ENCODE measurements at places on chromosomes 5 and 9.

GRCh38 chr5:39648848-39649227 lies 224.1 kb upstream of the DAB2 start:
- no peak for DNase-seq

GRCh38 chr9:34493972-34494535 lies 28.7 kb downstream of the ENHO start:
- DNase-seq: no peak

- DNase-seq: peak; percentile 47
Measured at GRCh38 chr9:129568560-129569501, 52.1 kb downstream of the C9orf50 start.

- DNase-seq: peak; percentile 56
Measured at GRCh38 chr9:127107171-127107928, 15.1 kb downstream of the ANGPTL2 start.

DNA sequence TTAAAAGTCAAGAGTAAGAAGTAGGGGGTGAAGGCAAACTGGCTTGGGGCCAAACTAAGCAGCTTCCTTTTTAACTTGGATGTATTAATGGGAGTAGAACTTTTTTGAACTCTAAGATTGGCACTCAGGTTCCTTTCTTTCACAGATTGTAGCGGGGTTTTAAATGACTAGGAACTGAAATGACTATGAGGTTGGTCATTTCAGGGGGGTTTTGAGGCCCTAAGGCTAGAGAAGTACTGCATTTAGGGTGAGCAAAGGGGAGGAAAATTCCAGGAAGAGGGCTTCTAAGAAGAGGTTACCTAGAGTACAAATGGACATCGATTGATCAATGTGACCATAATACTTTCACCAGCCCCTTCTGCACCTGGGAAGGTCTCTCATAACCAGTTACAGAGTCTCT lies 381.8 kb downstream of the MLLT3 start:
- no peak for DNase-seq
